ENCODE measurements at places on chromosomes 6 and 20. TPM values are rescaled to one million over a fixed set of nuclear protein-coding genes. Genes with fewer than 3 reads are reported as not detected.
A peak's percentile ranks its signal among the peaks of the same experiment; 100 is the strongest.

DNA sequence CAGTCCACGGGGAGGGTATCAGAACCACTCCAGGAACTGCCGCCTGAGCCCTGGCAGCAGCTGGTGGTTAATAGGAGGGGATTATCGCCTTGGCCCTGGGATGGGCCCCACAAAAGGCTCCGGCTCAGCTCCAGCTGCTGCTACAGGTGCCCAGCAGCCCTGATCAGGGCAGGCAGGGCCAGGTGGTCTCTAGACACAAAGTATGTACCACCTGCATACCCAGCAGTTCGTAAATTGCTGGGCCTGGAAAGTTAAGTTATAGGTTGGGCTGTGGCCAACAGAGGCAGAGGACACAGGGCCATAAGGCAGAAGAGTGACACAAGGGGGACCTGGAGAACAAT, 35.1 kb downstream of the RRBP1 start:
- no peak for DNase-seq

- peak; percentile 53 for DNase-seq
These were observed 47.5 kb downstream of the RALGAPA2 start for GRCh38 chr20:20664795-20665589.

DNA sequence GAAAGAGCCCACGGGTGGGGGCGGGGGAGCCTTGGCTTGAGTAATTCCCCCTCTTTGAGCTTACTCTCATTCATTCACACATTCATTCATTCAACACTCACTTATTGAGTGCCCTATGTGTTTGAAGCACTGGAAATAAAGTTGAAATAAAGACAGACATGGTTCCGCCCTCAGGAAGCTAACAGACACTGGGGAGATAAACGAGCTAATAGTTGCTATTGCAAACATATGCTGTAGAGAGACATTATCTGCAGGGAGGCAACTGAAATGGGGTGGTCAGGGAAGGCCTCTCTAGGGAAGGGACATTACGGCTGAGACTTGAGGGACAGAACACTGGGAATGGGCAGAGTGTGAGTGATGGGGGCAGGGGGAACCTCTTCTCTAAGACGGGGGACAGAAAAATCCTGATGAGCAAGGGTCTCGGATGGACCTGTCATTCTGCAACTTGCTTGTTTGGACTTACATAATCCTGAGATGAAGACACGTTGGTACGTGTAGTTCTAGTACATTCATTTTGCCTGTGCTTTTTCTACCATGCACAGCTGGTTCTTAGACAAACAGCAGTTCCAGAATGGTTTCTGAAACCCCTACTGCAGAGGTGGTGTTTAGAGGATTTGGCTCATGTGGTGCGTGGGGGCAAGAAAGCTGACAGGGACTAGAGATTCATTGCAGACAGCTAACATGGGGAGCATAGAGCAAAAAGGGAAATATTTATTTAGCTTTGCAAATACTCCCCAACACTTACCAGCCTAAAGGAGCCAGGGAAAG, 71.1 kb upstream of the BLCAP start:
- no peak for DNase-seq

DNA sequence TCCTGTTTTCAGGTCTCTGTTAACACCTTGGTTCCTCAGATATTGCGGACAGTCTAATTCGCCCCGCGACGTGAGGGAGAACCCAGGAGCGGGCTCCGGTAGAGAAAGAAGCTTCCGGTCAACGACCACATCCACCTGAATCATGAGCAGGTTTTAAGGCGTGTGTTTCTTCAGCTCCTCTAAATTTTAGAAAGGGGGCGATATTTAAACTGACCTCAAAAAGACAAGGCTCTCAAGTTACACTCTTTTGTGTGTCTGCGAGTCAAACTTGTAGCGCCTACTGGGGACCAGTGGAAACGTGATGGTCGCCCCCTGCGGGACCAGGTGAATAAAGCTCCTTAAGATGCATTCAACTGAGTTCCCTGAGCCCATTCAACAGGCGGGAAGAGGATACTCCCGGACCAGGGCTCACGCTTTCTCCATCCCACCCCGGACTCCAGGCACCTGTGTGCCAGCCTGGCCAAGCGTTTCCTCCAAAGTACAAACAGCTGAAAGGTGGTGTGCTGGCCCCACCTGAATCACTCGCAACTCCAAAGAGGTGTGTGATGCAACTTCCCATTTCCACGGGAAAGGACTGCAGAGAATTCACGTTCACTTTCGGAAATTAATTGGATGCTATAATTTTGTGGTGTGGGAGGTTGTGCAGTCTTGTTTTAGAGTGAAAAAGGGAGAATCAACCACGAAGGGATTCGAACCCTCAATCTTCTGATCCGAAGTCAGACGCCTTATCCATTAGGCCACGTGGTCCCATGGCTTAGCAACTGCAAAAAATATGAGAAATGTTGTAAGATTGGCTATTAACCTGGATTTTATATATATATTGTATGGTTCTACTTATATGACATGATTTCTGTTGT, 17.0 kb downstream of the GPX5 start:
- peak; percentile 84 for DNase-seq

GRCh38 chr6:16851044-16851540, 89.8 kb upstream of the ATXN1 start:
- DNase-seq = peak; percentile 33

DNA sequence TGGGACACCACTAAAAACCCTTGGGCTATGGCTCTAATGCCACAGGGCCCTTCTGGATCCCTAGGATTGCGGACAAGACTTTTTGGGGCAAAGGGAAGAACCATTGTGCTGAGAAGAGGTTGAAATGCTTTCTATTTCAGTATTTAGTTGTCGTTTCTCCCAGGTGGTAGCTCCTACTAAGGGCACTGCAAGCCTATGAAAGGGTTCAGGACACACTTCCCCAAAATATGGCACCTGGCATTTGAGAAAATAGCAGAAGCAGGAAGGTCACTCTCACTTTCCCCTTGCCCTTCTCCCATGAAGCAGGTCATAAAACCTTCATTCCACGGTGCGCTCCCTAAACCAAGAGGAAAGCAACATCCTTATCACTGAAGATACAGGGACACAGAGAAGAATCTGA, 125.4 kb upstream of the GPR6 start:
- no peak for DNase-seq

- peak; percentile 42 for DNase-seq
These were observed 361.4 kb upstream of the KCNQ5 start for GRCh38 chr6:72260489-72260888.

- DNase-seq = peak; percentile 85
These were observed 7.8 kb downstream of the FOXF2 start for GRCh38 chr6:1396952-1397868.

DNA sequence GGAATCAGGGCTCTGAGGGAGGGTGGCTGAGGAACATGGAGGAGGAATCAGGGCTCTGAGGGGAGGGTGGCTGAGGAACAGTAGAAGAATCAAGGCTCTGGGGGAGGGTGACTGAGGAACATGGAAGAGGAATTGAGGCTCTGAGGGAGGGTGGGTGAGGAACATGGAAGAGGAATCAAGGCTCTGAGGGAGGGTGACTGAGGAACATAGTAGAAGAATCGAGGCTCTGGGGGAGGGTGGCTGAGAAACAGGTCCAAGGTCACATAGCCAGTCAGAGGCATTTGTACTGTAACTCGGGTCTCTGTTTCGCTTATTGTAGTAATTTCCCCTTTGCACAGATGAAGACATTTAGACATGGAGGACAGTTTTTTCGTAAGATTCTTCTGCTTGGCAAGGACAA, 164.8 kb downstream of the SOBP start:
- DNase-seq = no peak

DNA sequence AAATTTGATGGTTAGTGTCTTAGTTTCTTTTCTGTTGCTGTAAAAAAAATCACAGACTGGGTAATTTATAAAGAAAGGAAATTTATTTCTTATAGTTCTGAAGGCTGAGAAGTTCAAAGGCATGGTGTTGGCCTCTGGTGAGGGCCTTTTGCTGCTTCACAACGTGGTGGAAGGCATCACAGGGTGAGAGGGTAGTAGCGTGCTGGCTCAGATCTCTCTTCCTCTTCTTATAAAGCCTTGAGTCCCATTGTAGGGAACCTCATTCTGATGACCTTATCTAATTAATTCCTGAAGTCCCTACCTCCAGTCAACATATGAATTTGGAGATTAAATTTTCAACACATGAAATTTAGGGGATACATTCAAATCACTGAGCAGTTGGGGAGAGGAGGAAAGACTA, 62.0 kb downstream of the ARID1B start:
- DNase-seq = no peak

- no peak for DNase-seq
These were observed 84.2 kb downstream of the THEMIS start for GRCh38 chr6:127816643-127817042.

- DNase-seq = peak; percentile 100
These were observed 3.4 kb downstream of the SRF start for GRCh38 chr6:43174263-43175112.

GRCh38 chr20:13205425-13205824, 15.6 kb upstream of the ISM1 start:
- no peak for DNase-seq

GRCh38 chr20:44752099-44752931, 6.7 kb downstream of the KCNK15 start:
- DNase-seq = no peak

- DNase-seq = no peak
These were observed 5.4 kb downstream of the JPH2 start for GRCh38 chr20:44181611-44182010.

GRCh38 chr6:110075406-110075805, 97.3 kb downstream of the GPR6 start:
- peak; percentile 38 for DNase-seq

GRCh38 chr6:38152620-38153019, 333.1 kb downstream of the ZFAND3 start:
- no peak for DNase-seq

DNA sequence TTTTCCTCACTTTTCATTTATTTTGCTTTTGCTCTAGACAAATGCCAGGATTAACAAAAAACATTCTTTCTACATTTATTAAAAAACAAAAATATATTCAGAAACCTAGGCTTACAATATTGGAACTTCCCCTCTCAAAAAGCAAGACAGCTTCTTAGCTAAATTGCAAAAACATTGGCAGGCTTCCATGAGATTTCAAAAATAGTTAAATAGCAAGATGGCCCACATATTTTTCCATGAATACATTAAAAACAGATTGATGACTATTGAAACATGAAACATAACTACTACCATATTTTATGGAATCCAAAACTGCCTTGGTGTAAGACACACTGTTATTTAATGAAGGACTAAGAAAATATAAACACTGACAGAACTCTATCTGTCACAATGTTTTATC, 92.0 kb downstream of the LY86 start:
- no peak for DNase-seq

- DNase-seq = no peak
These were observed 3.3 kb upstream of the SLC35B2 start for GRCh38 chr6:44260451-44261297.

CST7 gene
- 4.2 TPM for total RNA-seq

ADGRF4 gene
- total RNA-seq = 0.37 TPM

TCP11 gene
- total RNA-seq = not detected

PARD6B gene
- 16.6 TPM for total RNA-seq

NUS1 gene
- total RNA-seq = 7.4 TPM

TUBB2B gene
- total RNA-seq = 60.1 TPM

POM121L2 gene
- total RNA-seq = not detected

ZBP1 gene
- total RNA-seq = 3.0 TPM

All from M059J (cell line).